ENCODE measurements at places on chromosomes 2 and 18. TPM values are rescaled to one million over a fixed set of nuclear protein-coding genes. Genes with fewer than 3 reads are reported as not detected.

GNLY gene
- total RNA-seq: 6.6 TPM

SMCHD1 gene
- 63.5 TPM for total RNA-seq

ASAP2 gene
- 39.8 TPM for total RNA-seq

FARP2 gene
- 43.4 TPM for total RNA-seq

MPPE1 gene
- total RNA-seq: 36.2 TPM

PARD6G gene
- total RNA-seq: 4.5 TPM

CNDP1 gene
- 54.8 TPM for total RNA-seq

C2orf72 gene
- 66.4 TPM for total RNA-seq

EMILIN2 gene
- 2.2 TPM for total RNA-seq

MYO5B gene
- total RNA-seq: 4.8 TPM

LBX2 gene
- not detected for total RNA-seq

CNGA3 gene
- 2.4 TPM for total RNA-seq

RTP5 gene
- total RNA-seq: 11.2 TPM

HK2 gene
- 13.0 TPM for total RNA-seq

COLEC12 gene
- total RNA-seq: 10.5 TPM

INSIG2 gene
- total RNA-seq: 29.9 TPM

MOGAT1 gene
- not detected for total RNA-seq

UGT1A4 gene
- total RNA-seq: not detected

IL1F10 gene
- total RNA-seq: not detected

GPR55 gene
- 1.0 TPM for total RNA-seq

MGAT4A gene
- total RNA-seq: 63.9 TPM

SSB gene
- total RNA-seq: 85.2 TPM

CFC1 gene
- total RNA-seq: 4.7 TPM

TMEM214 gene
- total RNA-seq: 49.6 TPM

PLGLB1 gene
- total RNA-seq: 16.3 TPM

DES gene
- total RNA-seq: 1.4 TPM

MRPL44 gene
- 24.3 TPM for total RNA-seq

REG1B gene
- total RNA-seq: not detected

SLC9A4 gene
- 0.47 TPM for total RNA-seq

KIAA2012 gene
- 2.9 TPM for total RNA-seq

LRRTM1 gene
- 21.6 TPM for total RNA-seq

ZNF516 gene
- total RNA-seq: 29.0 TPM

ARHGAP15 gene
- total RNA-seq: 5.2 TPM

SLC39A10 gene
- total RNA-seq: 133 TPM

BUB1 gene
- not detected for total RNA-seq

ZDBF2 gene
- 60.3 TPM for total RNA-seq

CCDC121 gene
- total RNA-seq: 5.4 TPM

ARHGEF4 gene
- total RNA-seq: 263 TPM

KANSL3 gene
- total RNA-seq: 62.3 TPM

TLX2 gene
- total RNA-seq: not detected

POTEJ gene
- total RNA-seq: not detected

UGT1A5 gene
- not detected for total RNA-seq

ANO7 gene
- total RNA-seq: 5.6 TPM

CTAGE1 gene
- not detected for total RNA-seq

HES6 gene
- 43.3 TPM for total RNA-seq

ANKRD39 gene
- 24.5 TPM for total RNA-seq

KCNK3 gene
- total RNA-seq: 12.0 TPM

VSNL1 gene
- total RNA-seq: 846 TPM

EFR3B gene
- 53.8 TPM for total RNA-seq

ATP6V1B1 gene
- total RNA-seq: 1.3 TPM

ECEL1 gene
- 0.53 TPM for total RNA-seq

B3GNT7 gene
- total RNA-seq: 2.1 TPM

Measured in dorsolateral prefrontal cortex (tissue), 122 donors.